ENCODE measurements at places on chromosomes 2 and 18.

DNA sequence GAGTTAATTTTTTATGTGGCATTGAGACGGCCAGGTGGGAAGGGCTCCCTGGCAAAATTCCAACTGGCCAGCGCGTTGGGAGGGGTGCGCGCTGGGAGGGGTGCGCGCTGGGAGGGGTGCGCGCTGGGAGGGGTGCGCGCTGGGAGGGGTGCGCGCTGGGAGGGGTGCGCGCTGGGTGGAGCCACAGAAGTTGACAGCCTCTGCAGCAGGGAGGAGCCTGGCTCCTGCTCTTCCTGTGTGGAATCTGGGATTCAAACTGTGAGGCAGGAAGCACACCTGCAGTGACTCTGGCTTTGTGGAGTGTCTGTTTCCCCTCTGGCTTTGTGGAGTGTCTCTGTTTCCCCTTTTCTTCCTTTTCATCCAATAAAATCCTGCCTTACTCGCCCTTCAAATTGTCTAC lies 147.9 kb upstream of the CBLN2 start:
- no peak for DNase-seq

DNA sequence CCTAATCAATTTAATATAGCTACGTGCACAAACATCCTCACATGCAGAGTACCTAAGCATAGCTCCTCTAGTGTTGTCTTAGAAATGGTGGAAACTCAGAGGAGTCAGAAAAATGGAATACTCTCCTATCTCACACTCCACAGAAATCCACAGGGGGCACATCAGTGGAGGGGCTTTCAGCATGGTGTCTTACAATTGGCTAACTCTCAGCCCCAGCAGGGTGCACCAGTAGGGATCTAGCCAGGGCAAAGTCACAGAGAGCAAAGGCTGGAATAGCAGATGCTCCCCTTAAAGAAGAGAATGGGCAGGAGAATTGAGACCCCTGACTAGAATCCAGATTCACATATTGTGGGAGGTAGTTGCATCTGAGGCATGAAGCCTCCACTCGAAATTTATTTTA lies 135.7 kb downstream of the MAIP1 start:
- no peak for DNase-seq

DNA sequence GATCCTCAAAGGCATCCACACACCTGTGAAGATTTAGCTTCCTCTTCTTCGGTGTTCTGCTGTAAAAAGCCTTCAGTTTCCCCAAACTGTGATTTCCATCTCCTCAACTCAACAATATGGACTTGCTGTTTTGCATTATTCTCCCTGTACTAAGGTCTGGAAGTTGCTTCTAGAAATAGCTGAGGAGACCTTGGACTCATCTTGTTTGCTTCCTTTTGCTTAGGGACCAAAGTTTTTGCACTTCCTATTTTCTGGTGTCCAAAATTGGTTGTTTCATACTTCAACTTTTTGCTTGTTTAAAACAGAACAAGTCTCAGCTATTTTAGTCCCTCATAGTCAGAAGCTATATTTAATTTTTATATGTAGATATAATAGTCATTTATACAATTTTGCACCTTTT lies 201.9 kb upstream of the COPS8 start:
- DNase-seq: no peak

- no peak for DNase-seq
These were observed 117.7 kb downstream of the CRIM1 start for GRCh38 chr2:36473230-36473629.

- DNase-seq: no peak
These were observed 210.9 kb upstream of the DDX18 start for GRCh38 chr2:117603567-117603966.

GRCh38 chr2:2562867-2563266 lies 231.8 kb upstream of the MYT1L start:
- no peak for DNase-seq

DNA sequence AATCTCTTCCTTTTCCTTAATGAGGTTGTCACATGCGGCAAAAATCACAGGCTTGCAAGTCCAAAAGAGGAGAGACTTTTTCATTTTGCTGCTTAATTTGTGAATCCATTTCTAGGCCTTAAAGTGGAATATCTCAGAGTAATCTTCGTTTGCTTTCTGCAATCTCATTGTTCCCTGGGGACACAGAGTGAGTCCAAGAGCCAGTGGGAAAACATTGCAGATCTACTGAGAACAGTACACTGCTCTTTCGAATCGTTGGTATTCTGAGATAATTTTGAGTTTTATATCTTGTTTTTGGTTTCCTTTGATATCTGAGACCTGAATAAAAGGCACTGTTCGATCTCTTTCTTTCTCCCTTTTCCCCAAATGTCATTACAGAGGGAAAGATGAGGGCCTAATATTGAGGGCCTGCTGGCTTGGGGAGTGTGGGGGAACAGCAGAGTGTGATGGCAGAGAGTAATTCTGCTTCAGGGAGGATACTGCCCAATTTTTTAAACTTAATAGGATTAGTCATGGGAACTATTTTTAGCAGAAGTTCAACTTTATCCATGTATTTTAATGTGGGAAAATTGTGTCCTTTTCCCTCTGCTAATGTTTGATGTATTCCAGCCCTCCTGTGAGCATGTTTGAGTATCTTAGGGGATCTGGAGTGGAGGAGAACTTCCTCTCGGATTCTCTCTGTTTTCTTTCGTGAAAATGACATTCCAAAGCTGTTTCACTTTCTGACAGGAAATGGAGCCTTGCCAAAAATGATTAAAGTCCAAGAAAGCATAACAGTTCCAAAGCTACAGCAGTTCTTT lies 418.2 kb upstream of the ZEB2 start:
- DNase-seq: no peak

DNA sequence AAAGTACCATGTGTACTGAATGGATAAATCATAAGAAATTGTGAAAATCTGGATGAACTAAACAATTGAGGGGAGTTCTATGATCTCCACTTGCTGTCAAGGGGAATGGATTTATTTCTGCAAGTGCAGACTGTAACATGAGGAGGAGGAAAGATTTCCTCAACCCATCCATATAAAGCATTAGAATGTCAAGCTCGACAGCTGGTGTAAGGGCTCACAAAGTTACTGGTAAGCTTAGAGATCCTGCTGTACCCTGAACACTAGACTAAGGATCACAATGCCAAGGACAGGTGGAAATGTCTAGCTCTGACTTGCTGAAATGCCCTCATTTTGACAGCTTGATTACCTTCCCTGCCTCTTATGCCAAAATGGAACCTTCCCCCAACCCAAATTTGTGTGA lies 125.3 kb downstream of the TCF4 start:
- DNase-seq: no peak

- DNase-seq: no peak
These were observed 1.7 kb upstream of the PER2 start for GRCh38 chr2:238290091-238290509.

DNA sequence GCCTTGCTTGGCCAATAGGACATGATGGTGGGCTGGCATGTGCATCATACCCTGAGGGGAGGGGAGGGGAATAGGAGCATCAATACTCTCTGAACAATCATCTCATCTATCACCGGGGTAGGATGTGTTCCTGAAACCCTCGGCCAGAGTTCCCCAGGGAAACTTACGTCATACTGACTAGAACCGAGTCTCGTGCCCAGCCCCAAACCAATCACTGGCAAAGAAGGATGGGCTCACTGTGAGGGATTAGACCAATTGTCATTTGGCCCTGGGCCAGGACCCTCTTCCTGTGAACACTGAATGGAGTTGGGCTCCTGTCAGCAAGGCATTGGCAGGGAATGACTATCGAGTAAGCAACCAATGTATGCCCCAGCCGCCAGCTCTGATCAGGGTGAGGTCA lies 261.5 kb downstream of the MYCN start:
- DNase-seq: no peak

DNA sequence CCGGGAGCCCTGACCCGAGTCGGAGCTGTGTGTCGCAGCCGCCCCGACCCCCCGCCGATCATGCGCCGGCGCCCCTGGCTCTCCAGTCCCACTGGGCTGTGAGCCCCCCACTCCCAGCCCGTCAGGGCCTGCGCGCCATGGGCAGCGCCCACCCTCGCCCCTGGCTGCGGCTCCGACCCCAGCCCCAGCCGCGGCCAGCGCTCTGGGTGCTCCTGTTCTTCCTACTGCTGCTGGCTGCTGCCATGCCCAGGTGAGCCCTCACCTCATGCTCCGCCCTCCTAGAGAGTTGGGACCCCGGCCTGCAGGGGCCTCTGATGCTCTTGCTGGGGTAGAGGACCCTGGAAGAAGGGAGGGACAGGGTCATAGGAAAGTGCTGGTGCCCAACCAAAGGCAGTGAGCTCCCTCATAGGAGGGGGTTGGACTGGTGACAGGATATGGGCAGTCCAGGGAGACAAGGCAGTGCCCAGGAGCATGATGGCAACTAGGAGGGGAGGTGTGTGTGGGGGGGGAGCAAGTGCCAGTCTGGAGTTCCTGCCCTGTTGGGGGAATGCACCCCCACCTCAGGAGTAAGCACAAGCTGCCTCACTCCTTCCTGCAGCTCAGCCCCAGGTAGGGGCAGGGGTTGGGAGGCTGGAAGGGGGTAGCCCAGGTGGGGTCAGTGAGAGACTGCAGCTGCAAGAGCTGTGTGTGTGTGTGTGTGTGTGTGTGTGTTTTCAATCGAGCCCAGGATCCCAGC lies 375 bp downstream of the WNT10A start:
- no peak for DNase-seq

GRCh38 chr2:222797261-222797660 lies 63.6 kb upstream of the ACSL3 start:
- DNase-seq: no peak

- DNase-seq: no peak
These were observed 212.6 kb downstream of the EN1 start for GRCh38 chr2:118634876-118635275.

GRCh38 chr2:26786207-26787028 lies 562 bp downstream of the CENPA start:
- no peak for DNase-seq

- DNase-seq: no peak
These were observed at the start of gene TOGARAM2 for GRCh38 chr2:28981016-28981441. TOGARAM2 (plus strand) TSS chr2:28981298; CDS start chr2:28994835, 13,537 bp downstream.

GRCh38 chr2:41137031-41137430 lies 685.1 kb upstream of the SLC8A1 start:
- DNase-seq: no peak

- DNase-seq: no peak
These were observed 63.5 kb upstream of the THOC1 start for GRCh38 chr18:331221-331821.

DNA sequence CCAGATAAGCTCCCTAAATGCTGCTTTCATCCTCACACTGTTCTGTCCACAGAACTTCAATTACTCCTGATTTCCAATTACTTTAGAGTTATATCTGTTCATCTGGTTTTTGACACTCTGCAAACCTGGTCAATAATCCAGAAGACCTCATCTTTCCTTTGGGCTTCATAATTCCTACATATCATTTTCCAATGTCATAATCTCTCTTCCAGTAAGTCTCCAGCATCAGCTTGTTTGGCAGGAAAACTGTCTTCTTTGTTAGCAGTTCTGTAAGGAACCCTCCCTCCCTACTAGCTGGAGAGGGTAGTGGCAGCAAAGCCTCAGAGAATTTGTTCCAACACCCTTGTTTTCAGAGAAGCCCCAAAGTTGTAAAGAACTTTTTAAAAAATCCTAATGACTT lies 11.9 kb upstream of the SLC14A1 start:
- no peak for DNase-seq

GRCh38 chr2:26196683-26197418 lies 24.0 kb downstream of the GAREM2 start:
- no peak for DNase-seq

GRCh38 chr2:58435246-58435645 lies 194.1 kb upstream of the FANCL start:
- no peak for DNase-seq

- DNase-seq: no peak
These were observed 49.6 kb downstream of the ATP9B start for GRCh38 chr18:79118797-79119196.

GRCh38 chr2:98769784-98770183 lies 38.9 kb upstream of the MGAT4A start:
- DNase-seq: no peak

DNA sequence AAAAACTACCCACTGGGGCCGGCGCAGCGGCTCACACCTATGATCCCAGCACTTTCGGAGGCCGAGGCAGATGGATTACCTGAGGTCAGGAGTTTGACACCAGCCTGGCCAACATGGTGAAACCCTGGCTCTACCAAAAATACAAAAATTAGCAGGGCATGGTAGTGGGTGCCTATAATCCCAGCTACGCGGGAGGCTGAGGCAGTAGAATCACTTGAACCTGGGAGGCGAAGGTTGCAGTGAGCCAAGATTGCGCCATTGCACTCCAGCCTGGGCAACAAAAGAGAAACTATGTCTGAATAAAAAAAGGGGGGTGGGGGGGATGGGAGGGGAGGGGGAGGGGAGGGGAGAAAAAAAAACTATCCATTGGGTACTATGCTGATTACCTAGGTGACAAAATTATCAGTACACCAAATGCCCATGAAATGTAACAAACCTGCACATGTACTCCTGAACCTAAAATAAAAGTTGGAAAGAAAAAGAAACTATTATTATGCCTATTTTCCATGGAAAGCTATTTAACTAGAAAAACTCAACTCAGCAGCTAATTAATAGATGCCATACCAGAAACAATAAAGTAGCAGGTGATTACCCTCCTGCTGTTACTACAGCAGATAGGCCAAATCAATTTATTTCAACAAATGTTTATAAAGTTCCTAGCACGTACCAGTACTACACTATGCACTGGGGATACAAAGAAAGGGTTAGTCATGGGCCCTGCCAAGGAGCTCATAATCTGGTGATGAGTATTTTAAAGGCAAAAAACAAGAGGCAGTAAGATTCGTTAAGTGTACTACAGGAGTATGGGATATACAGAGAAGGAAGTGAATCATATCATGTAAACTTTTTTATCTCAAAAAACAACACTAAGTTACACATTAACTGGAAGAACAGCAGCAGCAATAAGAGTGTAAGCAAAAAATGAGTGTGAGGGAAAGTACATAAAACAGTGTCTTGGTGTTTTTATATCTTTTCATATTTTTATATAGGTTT lies 112.8 kb upstream of the SLC39A10 start:
- DNase-seq: no peak

GRCh38 chr2:201407265-201407664 lies 44.0 kb downstream of the TRAK2 start:
- no peak for DNase-seq
